Posterior cingulate gyrus (tissue), 11 donors: ENCODE measurements at places on chromosomes 4 and X.

DNA sequence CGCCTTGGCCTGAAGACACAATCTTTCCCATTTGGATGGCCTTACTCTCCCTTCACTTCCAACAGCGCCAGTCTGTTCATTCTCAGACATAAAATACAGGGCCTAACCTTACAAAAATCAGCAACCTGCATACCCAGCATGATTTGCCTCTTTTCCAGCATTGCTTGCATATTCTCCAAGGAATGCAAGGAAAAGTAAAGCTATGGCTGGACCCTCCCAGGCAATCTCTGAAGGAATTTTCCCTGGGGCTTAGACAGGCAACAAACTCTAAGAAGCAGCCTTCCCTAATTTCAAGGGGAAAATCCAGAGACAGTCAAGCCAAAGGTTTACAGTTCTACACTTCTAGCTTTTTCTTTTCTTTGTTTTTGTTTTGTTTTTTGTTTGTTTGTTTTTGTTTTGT lies 3.6 kb downstream of the DCTD start:
- DNase-seq, result no peak

GRCh38 chr4:38310446-38311043 lies 350.3 kb downstream of the PTTG2 start:
- DNase-seq, result no peak

- DNase-seq, result no peak
Measured at GRCh38 chr4:146288193-146288592, 73.9 kb downstream of the REELD1 start.

- peak; percentile 54 for DNase-seq
Measured at GRCh38 chrX:150486011-150486410, 82.4 kb upstream of the MTM1 start.

- no peak for DNase-seq
Measured at GRCh38 chrX:133947022-133947421, 38.4 kb downstream of the GPC3 start.

GRCh38 chrX:150308041-150308440 lies 55.1 kb upstream of the MAMLD1 start:
- DNase-seq, result no peak

GRCh38 chr4:156957556-156957955 lies 14.0 kb downstream of the PDGFC start:
- no peak for DNase-seq

- DNase-seq, result no peak
Measured at GRCh38 chrX:111444881-111445280, 32.9 kb upstream of the DCX start.

GRCh38 chrX:49177338-49177833 lies 5.7 kb downstream of the PLP2 start:
- no peak for DNase-seq

GRCh38 chr4:142596121-142596520 lies 250.0 kb downstream of the INPP4B start:
- no peak for DNase-seq

DNA sequence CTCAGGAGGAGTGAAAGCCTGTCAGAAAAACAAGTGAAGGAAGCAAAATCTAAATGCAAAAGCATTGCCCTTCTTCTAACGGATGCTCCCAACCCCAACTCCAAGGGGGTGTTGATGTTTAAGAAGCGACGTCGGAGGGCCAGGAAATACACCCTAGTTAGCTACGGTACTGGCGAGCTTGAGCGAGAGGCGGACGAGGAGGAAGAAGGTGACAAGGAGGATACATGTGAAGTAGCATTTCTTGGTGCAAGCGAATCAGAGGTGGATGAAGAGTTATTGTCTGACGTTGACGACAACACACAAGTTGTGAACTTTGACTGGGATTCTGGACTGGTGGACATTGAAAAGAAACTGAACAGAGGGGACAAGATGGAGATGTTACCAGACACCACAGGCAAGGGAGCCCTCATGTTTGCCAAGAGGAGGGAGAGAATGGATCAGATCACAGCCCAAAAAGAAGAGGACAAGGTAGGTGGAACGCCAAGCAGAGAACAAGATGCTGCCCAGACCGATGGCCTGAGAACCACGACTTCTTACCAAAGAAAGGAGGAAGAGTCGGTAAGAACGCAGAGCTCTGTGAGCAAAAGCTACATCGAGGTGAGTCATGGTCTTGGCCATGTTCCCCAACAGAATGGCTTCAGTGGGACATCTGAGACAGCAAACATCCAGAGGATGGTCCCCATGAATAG lies 105.6 kb upstream of the MYOZ2 start:
- no peak for DNase-seq

GRCh38 chr4:55706541-55706940 lies 70.4 kb upstream of the NMU start:
- no peak for DNase-seq

- DNase-seq, result no peak
Measured at GRCh38 chrX:9747644-9748043, 18.0 kb downstream of the GPR143 start.

DNA sequence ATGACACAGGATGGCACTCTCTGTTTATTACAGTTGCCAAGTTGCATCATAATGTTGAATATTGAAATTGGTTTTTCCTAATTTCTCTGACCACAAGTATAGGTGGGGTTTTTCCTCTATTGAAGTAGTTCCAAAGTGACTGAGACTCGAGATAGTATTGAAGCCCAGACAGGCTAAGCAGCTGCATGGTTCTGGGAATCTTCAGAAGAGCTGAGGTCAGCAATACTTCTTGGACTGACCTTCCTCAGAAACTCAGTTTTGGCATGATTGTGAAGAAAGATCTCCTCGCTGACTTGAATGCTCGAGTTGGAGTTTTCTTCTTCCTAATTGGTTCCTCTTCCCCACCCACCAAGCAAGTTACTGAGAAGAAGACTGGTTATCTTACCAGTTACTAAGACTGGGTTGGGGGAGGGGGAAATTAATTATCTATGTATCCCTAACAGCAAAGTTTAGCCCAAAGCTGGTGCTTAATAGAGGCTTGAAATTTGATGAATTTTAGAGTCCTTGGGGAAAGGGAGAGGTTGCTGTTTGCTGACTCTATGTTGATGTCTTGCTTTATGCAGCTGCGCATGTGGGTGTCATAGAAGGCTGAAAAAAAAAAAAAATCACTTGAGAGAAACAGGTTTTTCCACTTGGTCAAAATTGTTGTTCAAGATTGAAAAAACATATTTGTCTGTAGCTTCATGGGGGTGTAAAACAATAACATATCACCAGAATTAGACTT lies 91.1 kb downstream of the P2RY10 start:
- no peak for DNase-seq

- no peak for DNase-seq
Measured at GRCh38 chr4:25813448-25814106, 49.2 kb downstream of the SEL1L3 start.
